ENCODE measurements at places on chromosomes 1 and 21. TPM values are rescaled to one million over a fixed set of nuclear protein-coding genes. Genes with fewer than 3 reads are reported as not detected.

- no peak for DNase-seq
These were observed 7.1 kb downstream of the ZBTB21 start for GRCh38 chr21:42003051-42003461.

Gene NKAIN1
- 0.12 TPM for total RNA-seq

DNA sequence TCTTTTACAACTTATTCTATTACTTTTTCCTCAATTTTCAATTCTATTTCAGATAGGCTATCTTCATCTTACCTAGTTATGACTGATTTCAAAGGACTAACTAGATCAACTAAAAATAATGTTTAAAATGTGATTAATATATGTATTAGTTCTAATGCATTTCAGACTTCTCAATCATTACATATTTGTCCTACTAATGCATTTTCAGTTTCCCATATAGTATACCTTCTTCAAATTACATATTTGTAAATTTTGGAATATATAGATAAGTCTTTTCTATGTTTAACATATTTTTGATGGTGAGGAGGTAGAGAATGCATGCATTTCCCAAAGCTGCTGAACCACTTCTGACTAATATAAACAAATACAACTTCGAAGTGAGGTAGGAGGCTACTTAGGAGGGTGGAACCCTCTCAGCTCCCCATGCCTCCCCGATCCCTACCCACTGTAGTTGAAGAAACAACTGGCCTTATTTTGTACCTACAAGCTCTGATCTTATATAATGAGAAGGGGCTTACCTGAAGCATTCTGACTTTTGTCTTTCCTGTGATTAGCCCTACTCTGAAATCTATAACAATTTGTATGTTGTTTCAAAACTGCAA, 1.7 kb downstream of the TRMT1L start:
- DNase-seq = no peak

- DNase-seq = peak; percentile 11
These were observed 182.0 kb downstream of the PLA2G4A start for GRCh38 chr1:187010571-187011309.

DNA sequence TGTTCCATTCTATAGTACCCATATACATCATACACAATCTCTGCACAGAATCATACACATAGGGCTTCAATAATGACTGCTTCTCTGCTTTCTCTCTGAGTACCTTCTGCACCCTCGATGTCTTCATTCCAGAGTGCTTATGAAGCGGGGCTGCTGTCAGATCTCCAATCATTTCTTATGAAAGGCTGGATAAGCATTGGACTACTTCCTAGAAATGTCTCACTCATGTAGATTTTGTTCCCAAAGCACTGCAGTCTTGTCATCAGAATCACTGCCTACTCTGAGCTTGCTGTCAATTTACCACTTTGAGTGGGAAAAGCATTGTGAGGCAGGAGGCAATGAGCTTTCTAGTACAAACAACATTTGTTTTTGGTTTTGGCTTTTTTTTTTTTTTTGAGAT, 179.0 kb downstream of the SLC35F3 start:
- DNase-seq = no peak

Gene ZSCAN20
- 5.1 TPM for total RNA-seq

- peak; percentile 86 for DNase-seq
These were observed 19.6 kb downstream of the HSF2BP start for GRCh38 chr21:43639470-43640353.

Gene AGMAT
- total RNA-seq = not detected

Gene ELF3
- total RNA-seq = 0.10 TPM

- DNase-seq = no peak
These were observed 29.0 kb downstream of the SPATA6 start for GRCh38 chr1:48442864-48443619.

DNA sequence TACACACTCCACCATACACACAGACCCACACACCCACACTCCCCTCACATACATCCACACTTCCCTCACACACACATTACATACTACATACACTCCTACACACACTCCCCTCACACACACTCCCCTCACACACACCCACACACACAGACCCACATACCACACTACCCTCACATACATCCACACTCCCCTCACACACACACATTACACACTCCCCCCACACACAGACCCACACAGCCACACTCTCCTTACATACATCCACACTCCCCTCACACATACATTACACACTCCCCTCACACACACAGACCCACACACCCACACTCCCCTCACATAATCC, 32.6 kb upstream of the SELENON start:
- DNase-seq = no peak

GRCh38 chr1:18097206-18097605, 10.4 kb upstream of the IGSF21 start:
- DNase-seq = no peak

Gene APOBEC4
- total RNA-seq = not detected

GRCh38 chr1:29855561-29856160, 619.3 kb downstream of the PTPRU start:
- no peak for DNase-seq

DNA sequence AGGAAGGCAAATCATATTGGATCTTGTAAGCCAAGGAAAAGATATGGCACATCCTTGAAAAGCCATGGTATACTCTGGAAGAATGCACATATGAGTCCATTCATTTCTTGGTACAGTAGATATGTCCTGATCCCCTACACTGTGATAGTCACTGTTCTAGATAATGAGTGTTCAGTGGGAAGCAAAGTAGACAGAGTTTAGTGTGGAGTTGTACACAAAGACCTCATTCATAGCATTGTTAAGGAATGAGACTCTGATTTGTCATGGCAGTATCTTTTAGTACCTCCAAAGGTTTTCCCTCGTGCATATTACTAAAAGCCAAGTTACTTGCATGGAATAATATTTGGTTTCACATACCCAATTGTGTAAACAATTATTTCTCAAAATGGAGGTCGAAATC, 204.7 kb downstream of the NFIA start:
- no peak for DNase-seq

All from MCF 10A (cell line).